ENCODE measurements at places on chromosomes 7 and 10.

DNA sequence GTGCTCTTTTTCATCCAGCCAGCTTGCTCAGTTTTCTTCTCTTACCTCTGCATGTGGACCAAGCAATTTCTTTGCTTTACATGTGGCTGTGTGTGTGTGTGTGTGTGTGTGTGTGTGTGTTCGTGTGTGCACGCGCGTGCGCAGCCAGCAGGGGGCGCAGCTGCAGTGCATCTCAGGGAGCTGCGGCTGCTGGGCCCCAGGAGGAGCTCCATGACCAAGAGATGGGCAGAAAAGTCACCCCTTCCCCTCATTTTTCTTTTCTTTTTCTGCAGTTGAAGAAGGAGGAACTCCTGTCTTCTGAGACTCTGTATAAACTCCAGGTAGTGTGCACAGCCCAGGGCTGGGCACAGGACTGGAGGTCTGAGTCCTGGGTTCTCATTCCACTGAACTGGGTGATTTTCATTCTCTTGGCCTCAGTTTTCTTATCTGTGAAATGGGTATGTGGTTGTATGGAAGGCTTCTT is 41.8 kb downstream of the BLNK start:
- H3K4me3 ChIP-seq = no peak overlapping the region
- H3K27ac ChIP-seq = no peak overlapping the region
- H3K4me1 ChIP-seq = no peaks in the 10 kb centered on the region
- DNase-seq = peak; percentile 78
- no peaks in the 10 kb centered on the region for H3K27me3 ChIP-seq
- H3K36me3 ChIP-seq = no peaks in the 10 kb centered on the region

DNA sequence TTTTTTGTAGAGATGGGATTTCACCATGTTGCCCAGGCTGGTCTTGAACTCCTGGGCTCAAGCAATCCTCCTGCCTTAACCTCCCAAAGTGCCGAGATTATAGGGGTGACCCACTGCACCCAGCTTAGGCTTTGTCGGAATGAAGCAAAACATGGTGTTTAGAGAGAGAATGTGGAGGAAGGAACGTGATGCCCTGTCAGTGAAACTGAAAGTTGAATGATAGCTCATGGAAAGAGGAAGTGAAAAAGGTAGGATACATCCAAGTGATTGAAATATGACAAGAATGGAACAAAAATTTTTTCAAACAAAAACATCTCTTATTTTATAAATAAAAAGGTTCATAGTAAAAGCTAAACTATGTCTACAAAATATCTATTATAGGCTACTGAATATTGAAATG is 5.9 kb downstream of the AKAP9 start:
- no peak overlapping the region for H3K4me3 ChIP-seq
- no peaks in the 10 kb centered on the region for H3K27me3 ChIP-seq
- no peak for DNase-seq

DNA sequence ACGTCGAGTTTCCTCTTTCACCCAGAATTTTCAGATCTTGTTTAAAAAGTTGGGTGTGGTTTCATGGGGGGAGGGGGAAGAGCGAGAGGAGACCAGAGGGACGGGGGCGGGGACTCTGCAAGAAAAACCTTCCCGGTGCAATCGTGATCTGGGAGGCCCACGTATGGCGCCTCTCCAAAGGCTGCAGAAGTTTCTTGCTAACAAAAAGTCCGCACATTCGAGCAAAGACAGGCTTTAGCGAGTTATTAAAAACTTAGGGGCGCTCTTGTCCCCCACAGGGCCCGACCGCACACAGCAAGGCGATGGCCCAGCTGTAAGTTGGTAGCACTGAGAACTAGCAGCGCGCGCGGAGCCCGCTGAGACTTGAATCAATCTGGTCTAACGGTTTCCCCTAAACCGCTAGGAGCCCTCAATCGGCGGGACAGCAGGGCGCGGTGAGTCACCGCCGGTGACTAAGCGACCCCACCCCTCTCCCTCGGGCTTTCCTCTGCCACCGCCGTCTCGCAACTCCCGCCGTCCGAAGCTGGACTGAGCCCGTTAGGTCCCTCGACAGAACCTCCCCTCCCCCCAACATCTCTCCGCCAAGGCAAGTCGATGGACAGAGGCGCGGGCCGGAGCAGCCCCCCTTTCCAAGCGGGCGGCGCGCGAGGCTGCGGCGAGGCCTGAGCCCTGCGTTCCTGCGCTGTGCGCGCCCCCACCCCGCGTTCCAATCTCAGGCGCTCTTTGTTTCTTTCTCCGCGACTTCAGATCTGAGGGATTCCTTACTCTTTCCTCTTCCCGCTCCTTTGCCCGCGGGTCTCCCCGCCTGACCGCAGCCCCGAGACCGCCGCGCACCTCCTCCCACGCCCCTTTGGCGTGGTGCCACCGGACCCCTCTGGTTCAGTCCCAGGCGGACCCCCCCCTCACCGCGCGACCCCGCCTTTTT is at the start of gene VIM:
VIM (plus strand) TSS at position 151 of the 925 bp plus-strand sequence. CDS start 1,182 bp downstream, outside the sequence.
- H3K36me3 ChIP-seq = no peaks in the 10 kb centered on the region
- H3K27ac ChIP-seq = peak within 1 kb of the TSS; percentile 97
- H3K4me1 ChIP-seq = peaks cover 24% of the 10 kb centered on the region
- peak within 1 kb of the TSS; percentile 79 for H3K4me3 ChIP-seq

DNA sequence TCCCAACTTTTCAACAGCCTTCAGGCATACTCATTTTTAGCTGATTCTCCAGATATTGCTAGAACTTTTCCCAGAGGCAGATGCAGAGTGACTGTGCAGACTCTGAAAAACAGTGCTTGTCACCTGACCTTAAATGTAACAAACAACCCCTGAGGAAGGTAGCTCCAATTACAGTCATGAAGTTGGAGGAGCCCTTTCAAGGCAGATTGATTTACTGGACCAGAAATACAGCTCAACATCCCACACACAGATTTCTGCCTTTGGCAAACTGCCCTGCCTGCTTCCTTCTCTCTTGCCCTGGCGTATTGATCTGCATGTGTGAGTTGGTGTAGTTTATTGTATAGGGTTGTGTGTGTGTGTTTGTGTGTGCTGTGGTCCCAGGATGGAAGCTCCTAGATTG is 38.5 kb downstream of the PYROXD2 start:
- H3K36me3 ChIP-seq = no peaks in the 10 kb centered on the region
- H3K4me3 ChIP-seq = no peak overlapping the region
- peaks cover 6% of the 10 kb centered on the region for H3K27me3 ChIP-seq
- DNase-seq = no peak

DNA sequence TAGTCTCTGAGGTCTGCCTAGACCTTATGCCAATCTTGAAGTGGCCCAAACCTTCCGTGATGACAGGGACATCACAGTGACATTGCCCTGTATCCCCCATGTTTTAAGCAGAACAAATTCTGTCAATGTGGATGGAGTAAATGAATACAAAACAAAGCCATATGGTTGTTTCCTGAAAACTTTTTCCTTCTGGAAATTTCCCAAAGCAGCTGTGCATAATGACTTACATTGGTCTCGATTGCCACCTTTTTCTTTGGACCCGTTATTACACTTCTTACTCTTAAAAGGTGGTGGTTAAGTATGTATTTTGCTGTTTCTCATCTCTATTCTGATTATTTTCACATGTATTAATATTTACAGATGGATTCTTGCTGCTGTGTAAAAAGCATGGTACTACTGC is 411.2 kb upstream of the KLF6 start:
- no peaks in the 10 kb centered on the region for H3K27me3 ChIP-seq
- peaks cover 16% of the 10 kb centered on the region for H3K4me1 ChIP-seq
- H3K36me3 ChIP-seq = no peaks in the 10 kb centered on the region
- no peak overlapping the region for H3K4me3 ChIP-seq

GRCh38 chr7:112162142-112162766 is 43.9 kb downstream of the DOCK4 start:
- H3K27me3 ChIP-seq = no peaks in the 10 kb centered on the region
- no peak for DNase-seq
- no peaks in the 10 kb centered on the region for H3K4me1 ChIP-seq
- no peak overlapping the region for H3K4me3 ChIP-seq
- H3K27ac ChIP-seq = no peak overlapping the region

GRCh38 chr7:6026011-6026819 is 5.0 kb upstream of the ANKRD61 start:
- no peak overlapping the region for H3K4me3 ChIP-seq
- no peaks in the 10 kb centered on the region for H3K27me3 ChIP-seq
- DNase-seq = peak; percentile 40
- H3K4me1 ChIP-seq = no peaks in the 10 kb centered on the region
- no peak overlapping the region for H3K27ac ChIP-seq

- peaks cover 9% of the 10 kb centered on the region for H3K27me3 ChIP-seq
- H3K4me3 ChIP-seq = no peak overlapping the region
- no peak for DNase-seq
- no peak overlapping the region for H3K27ac ChIP-seq
These were observed 16.7 kb downstream of the CAMK2B start for GRCh38 chr7:44308596-44309270.

GRCh38 chr7:81957517-81957916 is 187.7 kb upstream of the HGF start:
- H3K4me3 ChIP-seq = peak overlapping the region; percentile 23
- peak; percentile 55 for DNase-seq

DNA sequence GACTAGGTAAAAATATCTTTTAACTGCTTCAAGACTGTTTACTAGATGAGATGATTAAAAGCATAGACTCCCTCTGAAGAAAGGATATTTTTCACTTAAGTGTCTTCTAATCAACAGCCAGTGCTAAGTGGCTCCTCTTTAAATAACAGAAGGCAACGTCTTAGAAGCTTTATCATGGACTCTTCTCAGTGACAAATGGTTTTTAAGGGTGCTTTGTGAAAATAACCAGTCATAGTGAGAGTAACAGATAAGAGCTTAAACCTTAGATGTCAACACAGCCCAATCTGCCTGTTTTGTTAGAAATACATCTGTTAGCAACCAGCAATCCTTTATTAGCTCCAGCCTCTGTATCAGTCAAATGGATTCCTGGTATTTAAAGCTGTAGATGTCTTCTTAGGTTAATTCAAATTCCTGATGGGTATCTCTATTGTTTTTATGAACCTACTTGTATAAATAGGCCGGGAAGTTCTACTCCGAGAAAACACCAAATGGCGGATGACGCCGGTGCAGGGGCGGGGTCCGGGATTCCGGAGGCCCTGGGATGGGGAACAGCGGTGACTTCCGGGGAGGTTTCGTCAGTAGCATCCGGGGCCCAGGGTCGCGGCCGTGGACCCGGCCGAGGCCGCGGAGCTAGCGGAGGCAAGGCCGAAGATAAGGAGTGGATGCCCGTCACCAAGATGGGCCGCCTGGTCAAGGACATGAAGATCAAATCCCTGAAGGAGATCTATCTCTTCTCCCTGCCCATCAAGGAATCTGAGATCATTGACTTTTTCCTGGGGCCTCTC is 285.4 kb downstream of the GPR37 start:
- no peaks in the 10 kb centered on the region for H3K36me3 ChIP-seq
- DNase-seq = no peak
- H3K4me3 ChIP-seq = no peak overlapping the region
- H3K4me1 ChIP-seq = no peaks in the 10 kb centered on the region
- no peaks in the 10 kb centered on the region for H3K27me3 ChIP-seq

DNA sequence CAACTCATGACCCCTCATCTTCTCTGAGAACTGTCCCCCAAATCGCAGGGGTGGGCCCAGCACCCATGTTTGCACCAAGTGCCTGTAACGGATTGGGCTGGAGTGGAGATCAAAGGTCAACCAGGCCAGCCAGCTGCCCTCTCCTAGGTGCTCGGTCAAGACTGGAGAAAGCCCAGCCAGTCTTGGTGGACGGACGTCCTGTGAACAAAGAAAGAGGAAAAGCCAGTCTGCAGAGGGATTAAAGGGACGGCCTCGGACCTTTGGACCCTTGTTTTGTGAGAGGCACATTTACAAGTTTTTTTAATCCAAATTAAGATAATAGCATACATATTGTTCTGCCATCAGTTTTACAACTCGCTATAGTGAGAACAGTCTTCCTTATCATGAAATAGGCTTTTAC is 31.7 kb upstream of the GALNTL5 start:
- H3K4me3 ChIP-seq = no peak overlapping the region
- DNase-seq = no peak
- no peaks in the 10 kb centered on the region for H3K36me3 ChIP-seq
- H3K4me1 ChIP-seq = no peaks in the 10 kb centered on the region
- H3K27me3 ChIP-seq = peaks cover 21% of the 10 kb centered on the region

- H3K36me3 ChIP-seq = no peaks in the 10 kb centered on the region
- DNase-seq = no peak
- H3K27ac ChIP-seq = no peak overlapping the region
- H3K27me3 ChIP-seq = no peaks in the 10 kb centered on the region
- H3K4me3 ChIP-seq = no peak overlapping the region
These were observed 46.2 kb upstream of the MRLN start for GRCh38 chr10:59799421-59799820.

DNA sequence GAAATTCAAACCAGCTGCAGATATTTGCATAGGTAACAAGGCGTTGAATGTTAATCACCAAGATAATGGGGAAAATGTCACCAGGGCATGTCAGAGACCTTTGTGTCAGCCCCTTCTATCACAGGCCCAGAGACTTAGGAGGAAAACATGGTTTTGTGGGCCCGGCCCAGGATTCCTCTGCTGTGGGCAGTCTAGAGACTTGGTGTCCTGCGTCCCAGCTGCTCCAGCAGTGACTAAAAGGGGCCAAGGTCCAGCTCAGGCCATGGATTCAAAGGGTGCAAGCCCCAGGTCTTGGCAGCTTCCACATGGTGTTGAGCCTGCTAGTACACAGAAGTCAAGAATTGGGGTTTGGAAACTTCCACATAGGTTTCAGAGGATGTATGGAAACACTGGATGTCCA is 147.5 kb upstream of the ZWINT start:
- no peak for DNase-seq
- H3K4me3 ChIP-seq = no peak overlapping the region
- H3K4me1 ChIP-seq = no peaks in the 10 kb centered on the region
- H3K36me3 ChIP-seq = no peaks in the 10 kb centered on the region
- no peak overlapping the region for H3K27ac ChIP-seq

- no peak overlapping the region for H3K4me3 ChIP-seq
- no peak for DNase-seq
- H3K27me3 ChIP-seq = peaks cover 31% of the 10 kb centered on the region
- no peak overlapping the region for H3K27ac ChIP-seq
These were observed 177.9 kb upstream of the BET1 start for GRCh38 chr7:94182066-94182465.

DNA sequence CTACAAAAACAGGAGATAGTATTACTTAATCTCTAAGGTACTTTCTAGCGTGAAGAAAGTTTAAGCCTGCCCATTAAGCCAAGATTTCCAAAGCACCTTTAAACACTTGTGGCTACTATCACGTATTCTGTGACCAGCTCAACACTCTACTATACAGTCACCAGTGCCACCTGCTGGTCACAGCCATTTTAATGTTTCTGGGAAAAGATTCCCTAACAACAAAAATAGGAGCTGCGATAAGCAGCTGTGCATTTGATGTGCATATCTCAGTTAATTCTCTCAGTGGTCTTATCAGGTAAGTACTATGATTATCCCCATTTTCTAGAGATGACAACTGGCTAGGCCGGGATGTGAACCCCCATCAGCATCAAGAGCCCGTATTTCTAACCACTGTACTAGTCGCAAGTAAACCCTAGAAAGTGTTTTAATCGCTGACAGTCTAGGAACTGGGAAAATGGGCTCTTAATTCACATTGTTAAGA is 860 bp downstream of the SEC31B start:
- H3K36me3 ChIP-seq = no peaks in the 10 kb centered on the region
- no peak overlapping the region for H3K27ac ChIP-seq
- DNase-seq = peak; percentile 52
- peaks cover 7% of the 10 kb centered on the region for H3K4me1 ChIP-seq
- no peaks in the 10 kb centered on the region for H3K27me3 ChIP-seq
- no peak overlapping the region for H3K4me3 ChIP-seq

All from MM.1S (cell line).